Mesenteric fat pad (tissue), 1 donor: ENCODE measurements at places on chromosomes 11 and 22.

DNA sequence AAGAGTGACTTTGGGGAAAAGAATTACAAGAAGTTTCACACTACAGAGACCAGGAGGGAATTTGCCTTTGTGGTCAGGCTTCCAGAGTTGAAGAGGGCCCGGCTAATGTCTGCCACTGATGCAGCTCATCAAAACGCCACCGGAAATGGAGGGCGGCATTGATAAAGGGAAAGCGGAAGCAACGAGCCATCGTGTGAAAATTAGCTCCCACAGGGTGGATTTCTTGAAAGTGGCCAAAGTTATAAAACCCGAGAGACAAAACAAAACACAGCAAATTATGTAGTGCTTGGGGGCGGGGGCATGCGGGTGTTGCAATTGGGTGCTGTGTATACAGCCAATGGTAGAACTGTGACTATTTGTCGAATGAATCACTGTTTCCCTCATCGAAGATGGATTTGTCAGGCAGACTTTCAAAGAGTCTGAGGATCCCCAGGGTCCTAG, 113.0 kb downstream of the ADAMTS15 start:
- no peak for DNase-seq

- DNase-seq: no peak
Observed at GRCh38 chr11:91247009-91247735, 977.4 kb upstream of the FAT3 start.

DNA sequence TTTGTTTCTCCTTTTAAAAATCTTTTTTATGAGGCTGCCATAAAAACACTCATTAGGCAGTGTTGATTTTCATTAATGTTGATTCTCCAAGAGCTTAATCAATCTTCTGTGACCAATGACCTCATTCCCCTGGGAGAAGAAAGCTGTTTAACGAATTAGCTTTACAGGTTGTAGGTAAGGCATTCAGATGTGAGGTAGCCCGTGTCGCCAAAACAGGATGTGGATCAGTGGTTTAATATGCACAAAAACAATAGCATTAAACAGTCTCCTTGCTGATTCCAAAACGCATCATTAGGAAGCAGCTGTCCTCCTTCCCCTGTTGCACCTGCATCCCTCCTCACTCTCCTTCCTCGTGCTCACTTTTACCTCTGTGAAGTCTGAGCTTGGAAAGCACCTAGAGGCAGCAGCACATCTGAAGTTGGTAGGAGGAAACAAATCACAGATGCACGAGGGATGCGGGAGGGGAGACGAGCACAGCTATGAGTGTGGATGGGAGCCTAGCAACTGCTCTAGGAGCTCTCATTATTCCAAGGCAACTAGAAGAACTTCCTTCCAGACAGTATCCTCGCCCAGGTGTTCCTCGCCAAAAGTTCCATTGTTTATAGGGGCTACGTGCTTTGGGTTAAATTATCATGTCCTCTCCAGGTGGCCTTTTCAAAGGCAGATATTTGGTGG, 179.4 kb upstream of the SNX19 start:
- no peak for DNase-seq

DNA sequence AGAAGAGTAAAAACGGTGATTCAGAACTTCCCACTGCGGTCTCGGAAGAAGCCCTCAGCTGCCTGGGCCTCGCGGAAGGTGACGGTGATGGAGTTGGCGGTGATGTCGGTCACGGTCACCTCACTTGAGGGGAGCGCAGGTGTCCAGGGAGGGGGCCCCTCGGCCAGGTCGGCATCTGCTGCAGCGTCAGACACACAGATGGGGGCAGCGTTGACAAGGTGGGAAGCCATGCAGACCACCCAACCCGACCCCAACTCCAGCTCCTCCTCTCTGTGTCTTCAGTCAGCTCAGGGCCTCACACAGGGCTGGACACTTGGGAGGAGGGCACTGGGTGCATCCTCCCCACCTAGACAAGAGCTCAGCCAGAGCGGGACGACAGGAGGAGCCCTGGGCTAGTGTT, 18.6 kb downstream of the CBX7 start:
- no peak for DNase-seq

DNA sequence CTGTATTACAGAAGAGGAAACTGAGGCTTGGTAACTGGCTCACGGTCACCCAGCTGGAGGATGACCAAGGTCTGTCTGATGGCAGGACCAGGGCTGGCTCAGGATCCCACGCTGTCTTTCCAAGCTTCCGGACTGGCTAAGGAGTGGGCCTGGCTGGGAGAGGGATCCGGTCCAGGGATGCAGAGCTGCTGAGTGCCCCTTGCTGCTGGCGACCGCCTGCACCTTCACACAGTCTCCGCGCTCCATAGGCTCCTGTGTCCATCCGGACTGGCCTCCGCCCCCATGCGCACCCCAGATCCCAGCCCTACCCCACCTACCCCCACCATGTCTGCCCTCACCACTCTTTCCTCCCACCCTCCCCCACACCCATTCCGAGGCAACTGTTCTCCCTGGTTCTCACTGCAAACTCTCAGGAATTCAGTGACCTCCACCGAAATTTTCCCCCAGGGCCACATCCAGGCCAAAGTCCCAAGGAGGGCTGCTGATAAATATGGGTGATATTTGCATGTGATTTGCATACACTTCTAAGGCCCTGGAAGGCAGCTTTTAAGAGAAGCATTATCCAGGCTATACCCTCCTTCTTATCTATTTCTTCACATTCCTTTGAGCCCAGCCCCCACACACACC, 48.5 kb upstream of the SLC35C1 start:
- DNase-seq: no peak

GRCh38 chr11:44638032-44638431, 72.6 kb downstream of the CD82 start:
- peak; percentile 53 for DNase-seq

GRCh38 chr22:23204125-23204488, 23.8 kb downstream of the BCR start:
- DNase-seq: no peak

GRCh38 chr11:102423936-102424335, 28.6 kb downstream of the TMEM123 start:
- DNase-seq: no peak

- DNase-seq: no peak
Observed at GRCh38 chr11:19121646-19122045, 4.7 kb downstream of the ZDHHC13 start.

DNA sequence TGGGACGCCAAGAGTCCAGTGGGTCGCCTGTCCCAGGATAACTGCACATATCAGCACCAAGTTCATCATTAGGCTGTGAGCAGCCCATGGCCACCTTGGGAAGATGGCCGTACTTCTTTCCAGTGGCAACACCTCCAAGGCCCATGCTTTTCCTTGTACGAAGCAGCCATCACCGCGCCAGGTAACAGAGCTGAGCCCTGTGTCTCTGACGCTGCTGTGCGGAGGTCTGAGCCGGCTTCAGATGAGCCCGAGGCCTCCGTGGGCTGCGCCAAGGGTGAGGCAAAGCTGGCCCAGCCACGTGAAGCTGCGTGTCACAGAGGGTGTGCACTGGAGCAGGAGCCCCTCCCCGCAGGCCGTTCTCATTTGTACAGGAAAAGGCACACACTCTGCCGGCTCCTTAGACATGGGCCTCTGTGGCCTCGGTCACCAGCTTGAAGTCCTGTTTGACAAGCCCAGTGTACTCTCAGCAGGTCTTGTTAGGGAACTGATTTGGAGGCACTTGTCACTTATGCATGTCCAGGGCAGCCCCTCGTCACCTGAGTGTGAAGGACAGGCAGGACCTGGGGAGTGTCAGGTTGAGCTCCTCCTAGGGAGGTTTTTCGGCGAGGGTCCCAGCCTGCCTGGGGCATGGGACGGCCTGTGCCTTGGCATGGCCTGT, 401.5 kb downstream of the TBC1D22A start:
- peak; percentile 81 for DNase-seq

DNA sequence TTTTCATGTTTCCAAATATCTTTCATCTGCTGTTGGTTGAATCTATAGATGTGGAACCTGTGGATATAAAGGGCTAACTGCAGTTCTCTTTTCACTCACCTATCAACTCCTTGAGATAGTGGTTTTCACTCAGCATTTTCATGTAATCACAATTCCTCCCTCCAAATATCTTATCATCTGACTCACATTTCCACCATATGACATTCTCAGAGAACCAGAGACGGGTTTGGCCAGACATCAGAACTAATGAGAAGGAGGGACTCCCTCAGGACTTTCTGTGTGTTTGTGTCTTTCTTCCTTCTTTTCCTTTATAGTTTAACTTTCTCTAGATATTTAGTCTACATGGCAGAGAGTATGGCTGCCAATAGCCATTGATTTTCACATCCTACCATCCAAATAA, 134.8 kb upstream of the DDI1 start:
- DNase-seq: no peak

GRCh38 chr11:74756571-74756970, 7.9 kb downstream of the RNF169 start:
- DNase-seq: no peak

DNA sequence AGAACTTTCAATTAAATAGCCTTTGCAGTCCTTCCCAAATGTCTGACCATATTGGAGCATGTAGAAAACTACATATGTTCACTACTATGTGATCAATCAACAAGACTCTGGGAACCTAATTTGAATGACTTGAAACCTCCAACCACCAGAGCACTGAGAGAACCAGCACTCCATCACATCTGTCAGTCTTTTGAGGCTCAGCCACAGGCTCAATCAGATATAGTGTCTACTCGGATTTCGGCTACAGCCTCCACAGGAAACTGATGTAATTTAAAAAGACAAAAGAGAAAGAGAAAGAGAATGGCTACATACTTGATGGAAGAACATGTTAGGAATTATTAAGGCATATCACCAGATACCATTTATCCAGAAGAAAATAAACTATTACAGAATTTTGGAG, 859.0 kb downstream of the FAM181B start:
- no peak for DNase-seq

DNA sequence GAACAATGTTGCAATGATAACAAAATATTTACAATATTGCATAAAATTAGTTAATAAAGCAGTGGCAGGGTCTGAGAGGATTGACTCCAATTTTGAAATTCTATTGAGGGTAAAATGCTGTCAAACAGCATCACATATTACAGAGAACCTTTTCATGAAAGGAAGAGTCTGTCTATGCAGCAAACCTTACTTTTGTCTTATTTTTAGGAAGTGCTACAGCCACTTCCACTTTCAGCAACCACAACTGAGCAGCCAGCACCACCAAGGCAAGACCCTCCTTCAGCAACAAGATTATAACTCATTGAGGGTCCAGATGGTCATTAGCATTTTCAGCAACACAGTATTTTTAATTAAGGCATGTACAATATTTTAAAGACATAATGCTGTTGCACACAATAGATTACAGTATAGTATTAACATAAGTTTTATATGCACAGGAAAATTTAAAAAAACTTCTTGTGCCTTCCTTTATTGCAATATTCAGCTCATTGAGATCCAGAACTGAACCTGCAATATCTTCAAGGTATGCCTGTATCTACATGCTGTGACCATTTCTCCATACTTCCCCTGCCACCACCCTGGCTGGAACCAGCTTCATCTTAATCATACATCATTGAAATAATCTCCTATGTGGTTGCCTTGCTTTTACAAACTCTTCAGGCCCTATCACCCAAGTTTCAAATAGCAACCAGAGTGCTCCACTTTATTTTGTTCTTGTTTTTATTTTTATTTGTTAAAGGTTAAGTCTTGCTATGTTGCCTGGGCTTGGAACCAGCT, 711.2 kb downstream of the KCNA4 start:
- DNase-seq: no peak

DNA sequence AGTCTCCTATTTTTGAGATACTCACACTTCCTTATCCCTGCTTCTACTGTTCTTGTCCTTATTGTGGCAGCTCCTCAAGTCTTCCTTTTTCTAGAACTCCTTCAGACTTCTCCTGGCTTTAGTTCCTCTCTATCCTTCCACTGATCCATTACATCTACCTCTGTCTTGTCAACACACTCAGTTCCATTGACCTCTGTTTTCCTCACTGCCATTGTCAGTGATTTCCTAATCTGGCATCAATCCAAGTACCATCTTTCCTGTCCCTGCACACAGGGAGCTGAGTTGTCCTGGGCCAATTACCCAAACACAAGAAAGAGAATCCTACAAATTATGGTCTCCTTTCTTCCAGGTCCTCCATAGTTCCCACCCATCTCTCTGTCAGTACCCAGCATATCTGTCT, 27.9 kb upstream of the RIC3 start:
- no peak for DNase-seq

DNA sequence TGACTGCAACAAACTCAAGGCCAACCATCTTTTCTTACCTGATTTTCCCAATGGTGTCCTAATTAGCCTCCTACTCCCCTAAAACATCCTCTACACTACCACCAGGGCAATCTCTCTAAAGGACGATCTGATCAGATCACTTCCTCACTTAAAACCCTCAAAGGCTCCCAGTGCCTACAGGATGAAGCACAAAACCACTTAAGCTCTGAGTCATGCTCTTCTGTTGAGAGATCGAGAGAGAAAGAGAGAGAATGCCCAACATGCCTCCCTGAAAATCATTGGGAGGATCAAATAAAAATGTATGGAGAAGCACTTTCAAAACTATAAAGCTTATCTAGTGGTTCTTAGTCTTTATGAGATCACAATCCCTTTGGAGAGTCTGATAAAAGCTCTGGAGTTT, 171.1 kb downstream of the CADM1 start:
- no peak for DNase-seq

DNA sequence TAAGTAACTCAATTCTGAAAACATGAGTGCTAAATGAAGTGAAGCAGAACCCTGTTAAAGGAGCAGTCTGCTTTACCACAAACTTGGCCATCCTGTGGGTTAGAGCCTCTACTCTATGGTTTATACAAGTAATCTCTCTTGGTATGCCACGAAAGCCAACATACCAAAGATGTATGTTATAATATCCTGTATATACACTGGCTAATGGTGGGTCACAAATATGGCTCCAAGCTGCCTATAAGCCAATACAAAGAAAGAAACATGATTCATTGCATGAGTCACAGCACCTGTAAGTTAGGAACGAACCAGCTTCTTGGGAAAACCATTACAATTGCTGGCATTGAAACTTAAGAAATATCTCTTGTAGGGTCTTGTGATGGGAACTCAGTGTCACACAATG, 16.1 kb downstream of the XRRA1 start:
- no peak for DNase-seq

DNA sequence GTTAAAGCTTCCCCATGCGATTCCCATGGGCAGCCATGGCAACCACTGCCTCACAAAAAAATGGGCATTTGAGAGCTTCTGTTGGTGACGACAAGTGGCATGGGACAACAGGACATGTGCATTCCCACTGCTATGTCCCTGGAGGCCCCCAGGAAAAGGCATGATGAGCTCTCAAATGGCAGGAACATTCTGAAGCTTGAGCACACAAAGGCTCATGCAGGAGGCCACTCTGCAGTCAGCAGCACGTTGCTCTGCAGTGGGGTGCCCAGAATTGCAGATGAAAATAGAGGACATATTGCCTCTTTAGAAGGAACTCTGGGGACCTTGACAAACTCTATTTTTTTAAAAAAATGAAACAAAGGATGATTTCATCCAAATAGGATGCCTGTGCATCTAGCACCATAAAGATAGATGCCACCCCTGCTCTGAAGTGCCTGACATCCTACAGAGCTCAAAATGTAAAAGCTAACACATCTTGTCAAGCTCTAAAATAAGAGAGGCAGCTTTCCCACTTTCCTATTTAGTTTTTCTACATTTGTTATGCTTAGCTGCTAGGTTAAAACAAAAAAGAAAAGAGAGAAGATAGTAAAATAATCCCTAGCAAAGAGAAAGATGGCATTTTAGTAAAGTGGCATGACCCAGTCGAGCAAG, 277.6 kb upstream of the ZC3H12C start:
- DNase-seq: no peak
